ENCODE measurements at places on chromosomes 6 and 20.
A peak's percentile ranks its signal among the peaks of the same experiment; 100 is the strongest.

DNA sequence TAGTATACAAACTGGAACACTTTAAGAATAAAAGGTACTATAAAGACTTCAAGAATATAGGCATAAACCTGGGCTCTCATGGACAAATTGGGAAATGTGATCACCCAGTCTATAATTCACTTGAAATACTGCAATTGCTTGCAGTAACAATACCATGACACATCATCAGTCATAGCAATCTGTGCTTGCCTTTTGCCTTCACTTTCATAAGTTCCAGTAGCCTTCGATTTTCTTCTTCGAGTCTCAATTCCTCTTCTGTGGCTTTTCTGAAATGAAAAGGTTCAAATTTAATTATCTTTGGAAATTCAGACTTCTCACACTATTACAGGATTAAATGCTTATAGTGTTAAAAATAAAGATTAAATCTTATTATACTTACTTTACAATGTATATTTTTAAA is 96.3 kb upstream of the ZBTB24 start:
- DNase-seq, result no peak

- no peak for DNase-seq
Measured at GRCh38 chr20:35199740-35200139, 26.8 kb upstream of the MMP24 start.

DNA sequence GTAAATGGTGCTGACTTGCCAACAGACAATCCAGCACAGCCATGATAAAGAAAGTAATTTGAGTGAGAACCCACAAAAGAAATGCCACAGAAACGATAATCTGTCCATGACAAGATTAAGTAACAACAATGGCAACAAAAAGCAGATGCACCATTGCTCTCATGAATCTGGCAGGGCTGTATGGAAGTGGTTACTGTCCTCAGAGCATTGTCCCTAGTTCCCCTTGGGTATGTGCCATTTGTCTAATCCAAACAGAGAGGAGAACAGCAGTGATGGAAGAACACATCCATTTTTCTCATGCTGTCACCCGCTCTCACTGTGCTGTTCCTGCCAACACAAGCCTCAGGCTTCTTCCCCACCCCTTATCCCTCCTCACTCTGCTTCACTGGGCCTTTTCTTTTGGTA is 65.8 kb downstream of the REV3L start:
- DNase-seq, result no peak

DNA sequence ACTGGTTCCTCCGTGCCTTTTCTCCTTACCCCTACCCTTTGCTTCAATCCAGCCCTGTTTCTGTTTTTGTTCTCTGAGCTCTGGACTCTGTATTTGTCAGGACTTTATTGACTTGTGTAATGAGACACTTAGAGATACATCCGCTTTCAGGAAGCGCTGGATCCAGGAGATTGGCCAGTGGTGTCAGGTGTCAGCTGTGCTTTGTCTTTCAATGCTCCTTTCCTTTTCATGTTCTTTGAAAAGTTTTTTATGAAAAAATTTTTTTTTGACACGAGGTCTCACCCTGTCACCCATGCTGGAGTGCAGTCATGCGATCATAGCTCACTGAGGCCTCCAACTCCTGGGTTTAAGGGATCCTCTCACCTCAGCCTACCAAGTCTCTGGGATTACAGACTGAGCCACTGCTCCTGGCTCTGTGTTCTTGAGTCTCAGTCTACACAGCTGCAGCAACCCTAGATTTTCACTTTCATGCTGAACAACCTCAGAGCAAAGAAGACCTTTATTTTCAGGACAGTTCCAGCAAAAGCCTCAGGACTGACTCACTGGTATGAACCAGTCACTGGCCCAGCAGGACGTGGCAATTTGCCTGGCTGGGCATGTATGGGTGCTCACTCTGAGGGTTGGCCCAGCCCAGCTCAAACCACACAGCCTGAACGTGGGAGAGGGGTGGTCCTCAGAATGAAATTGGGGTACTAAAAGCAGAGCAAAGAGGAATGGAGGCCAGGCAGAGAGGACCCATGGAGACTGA is 108.5 kb downstream of the DHX35 start:
- no peak for DNase-seq

GRCh38 chr6:2054516-2055067 is 190.8 kb downstream of the GMDS start:
- DNase-seq, result no peak

DNA sequence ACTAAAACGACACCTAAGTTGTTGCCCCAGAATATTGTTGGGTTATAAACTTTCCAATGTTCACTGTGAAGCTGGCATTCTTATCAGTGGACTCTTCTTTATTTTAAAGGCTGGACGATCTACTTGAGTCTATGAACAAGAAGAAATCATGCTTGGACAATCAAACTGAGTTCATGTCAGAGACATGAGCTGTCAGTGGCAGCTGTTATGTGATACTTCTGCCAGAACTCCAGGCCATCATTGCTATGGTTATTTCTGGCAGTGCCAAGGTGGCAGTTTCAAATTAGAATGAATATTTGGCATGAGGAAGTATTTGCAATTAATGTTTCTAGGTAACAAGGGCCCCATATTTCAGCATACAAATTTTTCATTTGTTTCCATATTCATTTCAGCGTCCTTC is 417.3 kb downstream of the LMBRD1 start:
- DNase-seq, result no peak

- no peak for DNase-seq
Measured at GRCh38 chr20:60331688-60332300, 373.6 kb downstream of the CDH26 start.

- no peak for DNase-seq
Measured at GRCh38 chr6:147160593-147160992, 43.6 kb upstream of the STXBP5 start.

DNA sequence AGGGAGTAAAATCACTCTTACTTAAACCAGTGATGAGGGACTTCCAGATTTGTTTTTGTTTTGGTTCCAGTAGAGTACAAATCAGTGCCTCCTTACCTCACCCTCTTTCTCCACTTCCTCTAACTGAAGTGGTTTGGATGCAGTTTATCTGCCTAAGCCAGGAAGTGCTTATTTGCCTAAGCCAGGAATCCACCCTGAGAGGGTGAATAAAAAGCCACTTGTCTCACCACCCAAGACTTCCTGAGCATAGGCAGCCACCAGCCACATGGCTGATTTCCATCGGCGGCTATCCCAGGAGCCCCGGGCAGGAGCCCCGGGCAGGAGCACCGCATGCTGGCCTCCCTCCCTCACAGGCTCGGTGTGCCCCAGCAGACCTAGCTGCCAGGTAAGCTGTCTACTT is 12.0 kb downstream of the LRP11 start:
- peak; percentile 19 for DNase-seq

GRCh38 chr6:170037541-170038250 is 253.2 kb downstream of the DLL1 start:
- no peak for DNase-seq
